GM12878 (cell line): ENCODE measurements at places on chromosomes 6 and 20. TPM values are rescaled to one million over a fixed set of nuclear protein-coding genes. Genes with fewer than 3 reads are reported as not detected.

GSTA3 gene
- polyA plus RNA-seq = not detected in 2 replicates

LTA gene
- 86.5 and 88.3 TPM in 2 replicates for polyA plus RNA-seq

TULP4 gene
- 16.4 and 17.1 TPM in 2 replicates for polyA plus RNA-seq

HLA-C gene
- 764 and 796 TPM in 2 replicates for polyA plus RNA-seq

NOX3 gene
- polyA plus RNA-seq = not detected in 2 replicates
